Activated T-helper 17 cell treated with anti-CD3 and anti-CD28 coated beads, Interleukin-2, amount 50 U/mL, for 72 hours (primary cell): ENCODE measurements at places on chromosomes 1 and 21. TPM values are rescaled to one million over a fixed set of nuclear protein-coding genes. Genes with fewer than 3 reads are reported as not detected.

The GPN2 gene
- 44.8 TPM for total RNA-seq

The SIPA1L2 gene
- 19.1 TPM for total RNA-seq

The NME7 gene
- 20.3 TPM for total RNA-seq

The ERICH3 gene
- not detected for total RNA-seq

The LRRC39 gene
- 1.0 TPM for total RNA-seq

The SLC22A15 gene
- total RNA-seq = 0.89 TPM
